ENCODE measurements at places on chromosomes 6 and 20.

DNA sequence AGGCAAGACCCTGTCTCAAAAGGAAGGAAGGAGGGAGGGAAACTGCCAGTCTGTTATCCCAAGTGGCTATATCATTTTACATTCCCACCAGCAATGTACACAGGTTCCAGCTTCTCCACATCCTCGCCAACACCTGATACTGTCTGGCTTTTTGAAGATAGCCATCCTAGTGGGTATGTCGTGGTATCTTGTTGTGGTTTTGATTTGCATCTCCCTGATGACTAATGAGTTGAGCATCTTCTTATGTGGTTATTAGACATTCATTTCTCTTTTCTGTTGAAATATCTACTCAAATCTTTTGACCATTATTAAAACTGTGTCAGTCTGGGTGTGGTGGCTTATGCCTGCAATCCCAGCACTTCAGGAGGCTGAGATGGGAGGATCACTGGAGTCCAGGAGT lies 47.9 kb upstream of the ARID1B start:
- no peak for DNase-seq

DNA sequence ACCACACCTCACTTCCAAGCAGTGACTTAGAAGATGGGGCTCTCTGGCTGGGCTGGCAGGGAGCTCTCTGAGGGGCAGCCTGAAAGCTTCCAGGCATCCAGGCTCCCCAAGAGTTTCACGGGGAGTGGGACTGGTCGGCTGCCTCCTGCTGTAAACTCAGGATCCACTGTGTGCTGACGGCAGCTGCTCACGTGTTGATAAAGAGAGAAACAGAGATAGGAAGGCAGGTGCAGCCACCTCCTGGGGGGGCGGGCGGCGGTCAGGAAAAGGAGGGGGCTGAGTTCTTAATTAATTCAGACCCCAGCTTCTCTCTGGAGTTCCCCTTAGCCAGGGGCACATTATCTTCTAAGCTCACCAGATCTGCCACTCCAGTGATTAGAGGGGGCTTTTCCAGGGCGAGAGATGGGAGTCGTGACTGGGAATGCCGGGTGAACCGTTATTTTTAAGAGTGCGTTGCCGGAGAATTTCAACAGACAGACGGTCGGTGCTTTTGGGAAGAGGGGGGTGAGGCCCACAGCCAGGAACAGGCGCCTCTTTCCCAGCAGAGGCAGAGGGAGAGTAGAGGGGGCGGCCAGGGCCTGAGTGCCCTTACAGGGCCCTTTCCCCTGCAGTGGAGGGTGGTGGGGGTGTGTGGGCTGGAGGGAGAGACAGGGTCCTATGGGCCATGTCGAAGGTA lies 70.9 kb downstream of the CD40 start:
- DNase-seq, result no peak

DNA sequence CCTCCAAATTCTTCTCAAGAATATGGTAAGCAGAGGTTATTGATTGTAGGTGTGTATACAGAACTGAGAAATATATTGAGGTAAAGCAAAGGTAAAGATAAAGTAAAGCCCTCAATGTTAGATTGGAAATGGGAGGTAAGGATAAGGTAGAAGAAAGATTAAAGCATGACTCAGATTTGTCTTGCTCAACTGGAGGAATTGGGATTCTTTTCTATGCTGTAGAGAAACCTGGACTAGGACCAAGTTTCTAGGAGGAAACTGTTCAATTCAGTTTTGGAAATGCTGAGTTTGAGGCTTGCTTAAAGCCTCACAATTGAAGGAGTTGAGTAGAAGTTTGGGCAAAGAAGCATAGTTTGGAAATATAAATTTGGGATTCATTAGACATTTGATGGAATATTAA lies 634.0 kb upstream of the PTCHD4 start:
- DNase-seq, result no peak

DNA sequence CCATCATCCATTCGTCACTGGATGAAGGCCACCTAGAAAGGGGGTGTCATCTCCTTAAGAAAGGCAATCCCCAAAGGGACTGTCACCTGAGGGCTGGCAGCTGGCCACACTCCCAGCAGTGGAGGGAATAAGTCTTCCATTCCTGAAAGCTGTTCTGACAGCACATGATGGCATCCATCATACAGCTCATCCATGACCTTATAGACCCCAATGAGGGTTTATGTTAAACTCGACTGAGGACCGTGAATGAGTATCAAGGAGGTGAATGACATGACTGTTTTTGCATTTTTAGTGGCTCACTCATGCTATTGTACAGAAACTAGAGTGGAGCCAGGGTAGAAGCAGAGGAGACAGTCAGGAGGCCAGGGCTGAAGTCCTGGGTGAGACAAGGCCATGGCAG lies 203.1 kb upstream of the CNR1 start:
- DNase-seq, result no peak

GRCh38 chr6:30748851-30749540 lies 4.6 kb upstream of the IER3 start:
- DNase-seq, result no peak

DNA sequence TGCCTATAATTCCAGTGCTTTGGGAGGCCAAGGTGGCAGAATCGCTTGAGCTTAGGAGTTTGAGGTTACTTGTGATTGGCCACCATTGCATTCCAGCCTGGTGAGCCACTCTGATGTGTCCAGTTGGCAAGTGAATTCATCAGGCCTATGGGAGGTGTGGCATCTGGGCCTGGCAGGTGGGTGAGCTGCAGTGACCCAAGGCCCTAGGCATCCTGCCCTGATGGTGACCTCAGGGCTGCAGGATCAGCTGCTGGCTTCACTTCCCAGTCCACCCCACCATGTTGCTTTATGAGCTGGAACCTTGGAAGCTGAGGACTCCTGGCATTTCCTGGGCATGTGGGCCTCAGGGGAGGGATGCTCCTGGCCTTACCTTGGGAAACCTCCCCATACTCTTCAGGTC lies 20.5 kb downstream of the RSPH9 start:
- DNase-seq, result no peak

- DNase-seq, result no peak
Observed at GRCh38 chr6:52666071-52666470, 4.8 kb upstream of the TMEM14A start.

DNA sequence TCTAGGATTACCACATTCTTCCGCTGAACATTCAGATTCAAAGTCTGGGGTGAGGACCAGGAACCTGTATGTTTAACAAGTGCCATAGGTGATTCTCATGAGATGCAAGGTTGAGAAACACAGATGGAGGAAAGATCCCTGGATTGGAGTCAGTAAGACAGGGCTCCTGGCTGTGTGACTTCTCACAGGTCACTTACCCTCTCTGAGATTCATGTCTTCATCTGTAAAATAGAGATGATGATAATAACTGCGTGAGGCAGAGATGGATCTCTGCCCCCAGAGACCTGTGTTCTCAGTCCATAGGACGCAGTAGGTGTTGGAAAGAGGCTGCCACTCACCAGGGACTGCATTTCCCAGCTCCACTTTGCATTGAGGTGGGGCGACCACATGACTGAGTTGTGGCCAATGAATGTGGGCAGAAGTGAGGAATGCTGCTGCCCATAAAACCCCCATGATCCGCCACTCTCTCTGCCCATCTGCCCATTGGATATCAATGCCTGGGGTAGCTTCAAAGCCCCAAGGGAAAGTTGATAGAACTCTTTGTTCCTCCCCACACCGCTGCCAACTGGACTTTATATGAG lies 13.6 kb upstream of the GDAP1L1 start:
- DNase-seq, result no peak

DNA sequence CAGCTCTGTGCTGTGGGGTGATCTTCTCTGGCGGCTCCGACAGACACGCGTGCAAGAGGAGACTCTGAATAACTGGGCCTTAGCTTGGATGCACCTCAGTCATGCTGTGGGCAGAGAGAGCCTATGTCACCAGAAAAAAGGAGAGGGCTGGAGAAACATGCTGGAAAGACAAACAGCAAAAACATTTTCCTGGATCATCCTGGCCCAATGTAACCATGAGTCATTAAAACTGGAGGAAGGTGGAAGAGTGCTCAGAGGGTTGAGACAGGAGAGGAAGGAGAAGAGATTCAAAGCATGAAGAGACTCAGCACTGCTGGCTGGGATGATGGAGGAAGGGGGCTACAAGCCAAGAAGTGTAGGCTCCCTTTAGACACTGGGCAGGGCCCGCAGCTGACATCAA lies 292.0 kb downstream of the CDH26 start:
- DNase-seq, result no peak

DNA sequence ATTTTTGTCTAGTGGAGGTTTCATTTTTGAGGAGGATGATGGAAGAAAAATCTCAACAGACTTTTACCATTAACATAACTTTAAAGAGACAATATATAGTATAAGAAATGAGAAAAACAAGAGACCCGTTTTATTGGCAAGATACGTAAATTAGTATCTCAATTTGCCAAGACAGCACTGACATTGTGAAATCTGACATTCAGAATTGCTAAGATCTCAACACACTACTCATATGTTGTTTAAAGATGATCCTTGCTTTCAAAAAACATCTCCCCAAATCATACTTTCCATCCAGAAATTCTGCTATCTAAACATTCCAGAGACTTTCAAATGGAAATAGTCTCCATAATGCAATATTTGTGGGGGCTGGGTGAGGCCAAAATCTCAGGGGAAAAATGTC lies 220.9 kb upstream of the CEP162 start:
- no peak for DNase-seq

- DNase-seq, result no peak
Observed at GRCh38 chr20:63785691-63786131, 45.4 kb downstream of the ZBTB46 start.

GRCh38 chr20:23671479-23671878 lies 17.4 kb downstream of the CST4 start:
- DNase-seq, result no peak

- DNase-seq, result peak; percentile 78
Observed at GRCh38 chr6:37516076-37516919, 16.6 kb upstream of the CCDC167 start.
